LNCaP clone FGC (cell line): ENCODE measurements at places on chromosomes 16 and 17.

- no peak for DNase-seq
These were observed 229.2 kb downstream of the MSI2 start for GRCh38 chr17:57485566-57485865.

DNA sequence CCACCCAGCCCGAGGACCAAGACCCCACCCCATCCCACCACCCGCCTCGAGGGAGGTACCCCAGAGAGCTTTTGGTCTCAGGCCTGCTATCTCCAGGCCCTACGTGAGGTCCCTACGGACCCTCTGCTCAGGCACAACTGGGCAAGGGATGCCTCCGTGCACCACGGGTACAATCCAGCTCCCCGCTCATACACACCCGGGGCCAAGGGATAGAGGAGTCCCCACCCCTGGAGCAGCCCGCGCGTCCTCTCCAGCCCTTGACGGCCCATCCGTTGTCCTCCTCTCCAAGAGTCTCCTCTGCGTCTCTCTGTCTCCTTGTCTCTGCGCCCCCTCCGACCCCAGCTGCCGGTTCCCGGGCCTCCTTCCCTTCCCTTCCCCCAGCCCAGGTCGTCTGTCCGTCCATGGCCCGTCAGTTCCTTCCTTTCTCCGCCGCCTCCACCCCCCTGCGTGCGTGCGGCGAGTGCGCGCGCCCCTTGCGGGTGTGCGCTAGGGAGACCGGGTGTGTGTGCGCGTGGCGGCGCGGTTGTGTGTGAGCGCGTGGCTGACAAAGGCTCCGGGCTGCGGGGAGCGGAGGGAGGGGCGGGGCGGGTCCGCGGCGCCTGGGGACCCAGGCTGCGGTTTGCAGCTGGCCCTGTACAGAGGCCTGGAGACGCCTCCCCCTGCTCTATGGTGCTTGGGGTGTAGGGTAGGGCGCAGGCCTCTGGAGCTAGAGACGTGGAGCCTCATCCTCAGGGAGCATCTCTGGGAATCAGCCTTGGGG is 930 bp downstream of the SPNS2 start:
- no peak for DNase-seq

- no peak for DNase-seq
These were observed 47.7 kb downstream of the BEAN1 start for GRCh38 chr16:66474750-66475199.

- no peak for DNase-seq
These were observed 78.5 kb downstream of the WNT3 start for GRCh38 chr17:46739982-46740381.

DNA sequence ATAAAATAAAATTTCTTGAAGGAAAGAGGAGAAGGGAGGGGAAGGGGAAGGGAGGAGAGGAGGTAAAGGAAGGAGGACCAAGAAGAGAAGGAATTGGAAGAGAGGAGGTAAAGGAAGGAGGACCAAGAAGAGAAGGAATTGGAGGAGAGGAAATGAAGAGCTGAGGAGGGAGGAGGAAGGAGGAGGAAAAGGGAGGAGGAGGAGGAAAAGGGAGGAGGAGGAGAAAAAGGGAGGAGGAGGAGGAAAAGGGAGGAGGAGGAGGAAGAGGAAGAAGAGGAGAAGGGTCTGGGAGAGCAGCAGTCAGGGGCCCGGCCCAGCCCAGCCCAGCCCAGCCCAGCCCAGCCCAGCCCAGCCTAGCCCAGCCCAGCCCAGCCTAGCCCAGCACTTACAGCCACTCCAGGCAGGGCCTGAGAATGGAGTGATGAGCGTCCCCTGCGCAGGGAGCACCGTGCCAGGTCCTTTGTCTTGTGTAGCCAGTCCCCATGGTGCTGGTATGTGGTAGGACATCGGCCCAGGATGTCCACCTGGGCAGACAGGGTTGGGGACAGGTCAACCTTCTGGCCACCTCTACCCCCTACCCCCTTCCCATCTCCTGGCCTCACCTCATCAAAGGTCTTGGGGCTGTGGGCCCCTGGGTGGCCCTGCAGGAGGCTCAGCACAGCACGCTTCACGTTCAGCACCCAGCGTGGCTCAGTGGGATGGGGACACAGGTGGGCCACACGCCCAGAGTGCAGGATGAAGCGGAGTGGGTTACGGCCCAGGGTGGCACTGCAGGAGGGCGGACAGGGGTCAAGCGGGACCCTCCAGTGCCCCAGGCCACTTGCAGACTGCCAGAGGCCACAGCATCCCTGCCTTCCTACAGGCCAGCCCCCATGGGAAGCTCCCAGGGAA is 70.9 kb downstream of the LITAF start:
- DNase-seq: no peak

DNA sequence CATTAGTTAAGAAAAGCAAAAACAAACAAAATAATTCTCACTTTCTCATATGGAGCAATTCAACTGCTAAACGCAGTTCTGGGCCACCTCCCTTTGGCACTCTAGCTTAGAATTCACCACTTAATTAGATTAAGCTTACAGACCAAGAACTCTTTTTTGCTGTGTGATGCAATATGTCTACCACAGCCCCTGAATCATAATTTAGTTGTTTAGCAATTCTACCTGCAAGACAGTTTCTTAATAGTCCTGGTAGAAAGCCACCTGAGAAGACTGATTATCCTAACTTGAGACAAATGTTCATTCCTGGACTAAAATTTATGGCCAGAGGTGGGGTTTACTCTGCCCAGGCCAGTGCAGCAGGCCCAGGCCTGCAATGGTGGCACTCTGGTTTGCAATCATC is 205.9 kb downstream of the HS3ST3A1 start:
- DNase-seq: no peak

DNA sequence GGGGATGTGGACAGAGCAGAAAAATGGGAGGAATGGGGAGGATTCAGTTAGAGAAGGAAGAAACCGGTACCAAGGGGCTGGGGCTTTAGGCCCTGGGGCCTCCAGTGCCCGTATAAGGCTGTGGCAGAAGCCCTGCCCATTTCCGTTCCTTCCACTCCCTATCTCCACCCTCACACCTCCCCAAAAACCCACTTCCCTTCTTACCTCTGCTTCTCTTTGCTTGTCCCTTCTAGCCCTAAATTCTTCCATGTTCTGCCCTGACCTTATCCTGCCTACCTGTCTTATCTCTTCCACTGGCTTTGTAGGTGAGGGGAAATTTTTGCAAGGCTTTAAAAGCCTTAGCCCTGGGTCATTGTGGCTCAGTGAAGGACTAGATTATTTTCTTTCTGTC is 4.1 kb downstream of the RNF167 start:
- no peak for DNase-seq

GRCh38 chr17:83008186-83008510 is 71.3 kb upstream of the METRNL start:
- no peak for DNase-seq

- DNase-seq: no peak
These were observed 441.6 kb upstream of the HSBP1 start for GRCh38 chr16:83366228-83366627.

- no peak for DNase-seq
These were observed 44.2 kb downstream of the SNX20 start for GRCh38 chr16:50636753-50637374.

- peak; percentile 96 for DNase-seq
These were observed 10.4 kb downstream of the COG1 start for GRCh38 chr17:73203135-73203787.

DNA sequence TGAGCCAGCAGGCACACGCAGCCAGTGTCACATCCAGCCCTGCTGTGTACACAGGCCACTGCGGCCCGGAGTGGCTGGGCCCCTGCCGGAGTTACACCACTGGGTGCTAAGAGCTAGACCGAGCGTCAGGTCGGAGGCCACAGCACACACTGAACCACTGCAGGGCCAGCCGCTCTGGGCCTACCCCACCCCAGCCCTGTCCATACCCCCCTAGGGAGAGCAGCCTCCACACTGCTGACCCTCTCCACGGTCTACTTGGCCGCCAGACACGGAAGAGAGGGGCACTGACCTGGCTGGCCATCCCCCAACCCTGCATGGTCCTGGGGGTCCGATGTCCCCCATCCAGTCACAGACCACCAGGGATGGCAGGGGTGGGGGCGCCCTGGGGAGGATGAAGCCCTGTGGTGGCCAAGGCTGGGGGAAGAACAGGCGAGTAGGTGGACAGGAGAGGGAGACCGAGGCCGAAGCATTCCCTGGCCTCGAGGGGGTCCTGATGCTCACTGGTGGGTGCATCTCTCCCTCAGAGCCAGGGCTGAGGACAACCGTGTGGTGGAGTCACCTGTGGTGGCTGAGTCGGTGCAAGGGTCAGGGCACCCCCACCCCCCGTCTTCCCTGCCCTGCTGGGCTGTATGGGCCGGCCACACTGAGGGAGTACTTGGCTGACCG is 34.9 kb upstream of the ZC3H18 start:
- no peak for DNase-seq

GRCh38 chr17:19338031-19338990 is 24.2 kb downstream of the B9D1 start:
- peak; percentile 52 for DNase-seq

DNA sequence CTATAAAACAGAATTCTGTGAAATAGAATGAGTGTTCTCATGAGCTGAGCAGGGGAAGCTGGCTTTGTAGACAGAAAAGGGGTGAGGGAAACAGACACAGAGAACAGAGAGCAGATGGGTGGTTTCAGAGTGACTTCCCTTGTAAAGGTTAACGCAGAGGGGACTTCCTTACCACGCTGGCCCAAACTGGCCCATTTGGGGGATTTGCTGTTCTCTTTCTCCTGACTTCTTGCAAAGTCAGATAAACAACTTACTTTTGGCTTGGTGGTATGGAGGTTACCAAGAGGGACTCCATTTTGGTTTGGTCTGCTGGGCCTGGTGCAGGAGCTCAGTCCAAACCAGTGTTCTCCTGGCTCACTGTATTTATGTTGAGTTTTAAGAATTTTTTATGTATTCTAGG is 48.4 kb downstream of the SEC14L1 start:
- DNase-seq: no peak

GRCh38 chr17:61481421-61481820 is 29.2 kb downstream of the TBX4 start:
- DNase-seq: no peak

- no peak for DNase-seq
These were observed 30.7 kb upstream of the CHMP6 start for GRCh38 chr17:80960797-80961452.

- no peak for DNase-seq
These were observed 9.4 kb upstream of the FOXF1 start for GRCh38 chr16:86500708-86501510.

DNA sequence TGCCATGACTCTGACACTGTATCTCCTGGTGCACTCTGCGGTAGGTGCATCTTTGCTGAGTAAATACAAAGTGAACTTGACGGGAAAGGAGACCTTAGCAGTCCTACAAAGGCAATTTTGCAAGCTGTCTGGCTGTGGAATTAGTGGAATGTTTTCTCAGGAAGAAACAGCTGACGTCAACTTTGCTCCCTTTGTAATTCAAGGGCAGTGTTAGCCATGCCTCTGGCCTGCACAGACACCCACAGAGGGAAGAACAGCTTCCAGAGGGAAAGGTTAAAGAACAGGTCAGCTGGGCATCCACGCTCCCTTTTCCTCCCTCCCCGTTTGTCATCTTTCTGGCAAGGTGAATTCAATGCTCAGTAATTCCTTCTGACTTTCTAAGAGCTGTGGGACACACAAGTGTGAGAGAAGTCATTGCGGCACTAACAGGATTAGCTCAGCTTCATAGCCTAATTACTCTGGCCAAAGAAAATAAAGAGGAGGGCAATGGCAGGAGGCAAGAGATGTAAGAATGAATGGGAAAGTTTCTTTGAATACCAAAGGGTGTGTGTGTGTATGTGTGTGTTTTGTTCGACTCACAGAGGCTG is 476.9 kb upstream of the GOT2 start:
- no peak for DNase-seq

- DNase-seq: no peak
These were observed 68.7 kb downstream of the IRX6 start for GRCh38 chr16:55392701-55393100.

GRCh38 chr17:62760945-62761267 is 47.2 kb downstream of the MARCHF10 start:
- no peak for DNase-seq

- peak; percentile 93 for DNase-seq
These were observed at the start of gene PRDM7 for GRCh38 chr16:90077240-90077756. Gene PRDM7 (minus strand): TSS chr16:90077331. CDS start chr16:90075910, 1,421 bp downstream.

GRCh38 chr17:50458701-50459676 is 9.7 kb downstream of the CHAD start:
- peak; percentile 89 for DNase-seq

DNA sequence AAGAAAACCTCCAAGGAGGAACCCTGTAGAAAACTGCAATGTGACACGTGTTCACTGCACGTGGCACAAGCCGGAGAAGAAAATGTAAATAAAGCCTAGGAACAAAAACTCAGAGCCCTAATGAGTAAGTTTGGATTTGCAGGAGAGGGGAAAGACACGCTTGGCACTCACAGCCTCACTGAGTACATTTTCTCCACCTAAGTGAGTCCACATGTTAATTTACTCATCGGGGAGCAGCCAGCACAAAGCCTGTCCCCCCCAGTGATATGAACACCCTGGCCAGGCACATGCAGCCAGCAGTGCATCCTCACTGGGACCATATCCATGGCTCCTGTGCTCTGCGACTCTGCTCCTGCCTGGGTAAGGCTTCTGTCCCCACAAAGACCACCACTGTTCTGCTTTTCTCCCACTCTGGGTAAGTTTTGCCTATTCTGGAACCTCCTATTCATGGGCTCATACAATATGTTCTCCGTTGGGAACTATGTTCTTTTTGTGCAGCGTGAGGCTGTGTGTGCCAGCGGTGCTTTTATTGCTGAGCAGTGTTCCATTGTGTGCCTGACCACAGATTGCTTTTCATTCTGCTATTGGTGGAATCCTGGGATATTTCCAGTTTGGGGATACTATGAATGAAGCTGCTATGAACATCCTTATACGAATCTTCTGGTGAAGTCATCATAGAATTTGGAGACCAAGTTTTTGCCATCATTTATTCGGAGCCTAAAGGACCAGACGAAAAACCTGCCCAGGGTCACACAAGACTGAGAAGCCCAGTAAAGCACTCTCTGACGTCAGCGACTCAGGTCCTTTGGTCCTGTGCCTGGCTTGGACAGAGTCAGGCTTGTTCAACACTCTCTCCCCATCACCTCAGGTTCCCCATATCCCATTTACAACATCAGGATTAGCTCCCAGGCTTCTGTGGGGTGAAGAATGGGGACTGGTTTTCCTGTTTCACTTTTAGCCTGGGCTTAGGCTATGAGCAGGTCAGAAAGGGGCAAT is 53.3 kb downstream of the RNF112 start:
- DNase-seq: no peak

- no peak for DNase-seq
These were observed 17.3 kb upstream of the MRPS23 start for GRCh38 chr17:57867126-57867525.

DNA sequence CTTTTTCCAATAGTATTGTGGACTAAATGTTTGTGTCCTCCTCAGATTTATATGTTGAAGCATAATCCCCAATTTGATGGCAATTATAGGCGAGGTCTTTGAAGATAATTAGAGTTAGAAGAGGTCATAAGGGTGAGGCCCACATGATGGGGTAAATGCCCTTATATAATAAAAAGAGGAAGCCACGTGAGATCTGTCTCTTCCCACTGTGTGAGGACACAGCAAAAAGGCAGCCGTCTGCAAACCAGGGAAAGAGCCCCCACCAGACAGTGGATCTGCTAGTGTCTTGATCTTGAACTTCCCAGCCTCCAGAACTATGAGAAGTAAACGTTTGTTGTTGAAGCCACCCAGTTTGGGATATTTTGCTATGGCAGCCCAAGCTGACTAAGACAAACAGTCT is 76.0 kb downstream of the LYRM1 start:
- no peak for DNase-seq

GRCh38 chr17:6279659-6280058 is 155.3 kb downstream of the AIPL1 start:
- DNase-seq: peak; percentile 49
